ENCODE measurements at places on chromosomes 2 and 18. TPM values are rescaled to one million over a fixed set of nuclear protein-coding genes. Genes with fewer than 3 reads are reported as not detected.

BIN1 gene
- total RNA-seq: 30.7 TPM

RALB gene
- total RNA-seq: 57.1 TPM

FKBP7 gene
- total RNA-seq: 9.9 TPM

SERPINB3 gene
- 0.16 TPM for total RNA-seq

MARS2 gene
- 12.1 TPM for total RNA-seq

SPATA3 gene
- not detected for total RNA-seq

ACKR3 gene
- total RNA-seq: 12.0 TPM

CCL20 gene
- 7.8 TPM for total RNA-seq

GKN2 gene
- 1.9 TPM for total RNA-seq

MOGAT1 gene
- total RNA-seq: not detected

ESPNL gene
- total RNA-seq: 0.12 TPM

TLX2 gene
- total RNA-seq: 0.31 TPM

IL1R2 gene
- 1.5 TPM for total RNA-seq

SAG gene
- total RNA-seq: not detected

EVA1A gene
- 8.2 TPM for total RNA-seq

POTEC gene
- not detected for total RNA-seq

LCLAT1 gene
- total RNA-seq: 14.3 TPM

ZEB2 gene
- 8.3 TPM for total RNA-seq

FTCDNL1 gene
- 3.1 TPM for total RNA-seq

UGT1A6 gene
- total RNA-seq: 1.1 TPM

NAT8 gene
- not detected for total RNA-seq

LRRTM4 gene
- not detected for total RNA-seq

KCNK3 gene
- 0.94 TPM for total RNA-seq

NTSR2 gene
- total RNA-seq: not detected

IL1B gene
- total RNA-seq: 0.26 TPM

RBKS gene
- 6.9 TPM for total RNA-seq

TOGARAM2 gene
- total RNA-seq: 0.09 TPM

ZNF804A gene
- total RNA-seq: not detected

UGT1A3 gene
- total RNA-seq: 0.13 TPM

GALR1 gene
- not detected for total RNA-seq

TFCP2L1 gene
- 23.9 TPM for total RNA-seq

FAM161A gene
- total RNA-seq: 8.4 TPM

FABP1 gene
- not detected for total RNA-seq

KCNG2 gene
- total RNA-seq: 0.07 TPM

KIF1A gene
- 1.4 TPM for total RNA-seq

TMEM247 gene
- not detected for total RNA-seq

ANKZF1 gene
- 12.0 TPM for total RNA-seq

SPHKAP gene
- total RNA-seq: not detected

RFX8 gene
- total RNA-seq: not detected

TGOLN2 gene
- 104 TPM for total RNA-seq

CCDC68 gene
- total RNA-seq: 6.3 TPM

SLC35F6 gene
- 35.0 TPM for total RNA-seq

FER1L5 gene
- 0.03 TPM for total RNA-seq

RESP18 gene
- not detected for total RNA-seq

Measured in A549 treated with Hydrocortisone at 1 μM for 4 hours (cell line).